Head of caudate nucleus (tissue), 42 donors: ENCODE measurements at places on chromosomes 11 and 22.
A peak's percentile ranks its signal among the peaks of the same experiment; 100 is the strongest.

- DNase-seq = no peak
Measured at GRCh38 chr11:113779496-113779895, at the start of gene CLDN25. Gene CLDN25, plus strand, starts transcription at chr11:113779796. Its CDS starts 0 bp downstream, at chr11:113779796.

DNA sequence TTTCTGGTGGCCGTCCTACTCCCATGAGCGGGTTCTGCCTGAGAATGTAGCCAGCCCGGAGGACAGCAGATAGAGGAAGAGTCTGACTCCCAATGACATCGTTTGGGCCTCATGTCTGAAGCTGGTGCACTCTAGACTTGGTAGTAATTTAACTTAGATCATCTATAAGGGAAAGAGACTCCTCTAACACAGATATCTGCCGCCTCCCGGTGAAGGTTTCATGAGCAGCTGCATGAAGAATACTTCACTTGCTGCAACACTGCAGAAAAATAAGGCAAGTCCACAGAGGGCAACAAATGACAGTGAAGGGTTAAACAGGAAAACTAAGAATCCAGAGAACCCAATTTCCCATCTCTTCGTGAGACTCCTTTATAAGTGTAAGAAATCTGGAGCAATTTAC is 5.9 kb upstream of the ARL2 start:
- no peak for DNase-seq

DNA sequence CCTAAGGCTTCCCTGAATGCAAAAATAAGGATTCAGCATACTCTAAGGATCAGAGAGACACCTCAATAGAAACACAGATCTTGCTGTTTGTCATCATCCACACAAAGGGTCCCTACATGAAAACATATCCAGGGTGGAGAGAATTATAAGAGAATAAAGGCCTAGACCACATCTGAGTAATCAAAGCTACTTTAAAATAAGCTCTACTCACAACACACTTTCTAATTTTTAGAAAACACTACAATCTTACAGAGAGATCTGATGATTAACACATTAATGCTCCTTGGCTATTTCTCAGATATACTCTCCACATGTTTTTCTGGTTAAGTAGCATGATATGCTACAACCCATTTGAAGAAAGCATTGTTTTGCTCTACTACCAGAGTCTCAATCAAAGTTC is 108.2 kb downstream of the ETS1 start:
- DNase-seq = no peak

DNA sequence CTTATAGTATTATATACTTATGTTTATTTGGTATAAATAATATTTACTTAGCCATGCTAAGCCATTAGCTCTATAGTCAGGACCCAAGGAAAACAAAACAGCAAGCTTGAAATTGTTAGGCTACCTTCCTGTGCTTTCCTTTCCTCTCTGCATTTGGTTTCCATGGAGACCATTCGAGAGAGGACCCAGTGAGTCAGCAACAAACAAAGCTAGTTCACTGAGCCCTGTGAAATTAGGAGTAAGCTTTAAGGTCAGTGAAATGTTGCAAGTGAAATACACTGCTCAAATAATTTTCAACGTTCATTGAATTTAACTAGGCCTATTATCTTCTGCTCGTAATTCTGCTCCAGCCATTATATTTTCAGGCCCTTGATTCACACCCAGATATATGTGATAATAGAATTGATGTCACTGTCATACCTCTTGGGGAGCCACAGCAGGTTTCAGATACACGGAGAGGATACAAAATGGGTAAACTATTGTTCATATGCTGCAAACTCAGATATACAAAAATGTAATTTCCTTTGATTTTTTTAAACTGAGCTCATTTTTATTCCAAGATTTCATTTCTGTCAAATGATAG is 9.1 kb upstream of the OR10D3 start:
- DNase-seq = no peak

DNA sequence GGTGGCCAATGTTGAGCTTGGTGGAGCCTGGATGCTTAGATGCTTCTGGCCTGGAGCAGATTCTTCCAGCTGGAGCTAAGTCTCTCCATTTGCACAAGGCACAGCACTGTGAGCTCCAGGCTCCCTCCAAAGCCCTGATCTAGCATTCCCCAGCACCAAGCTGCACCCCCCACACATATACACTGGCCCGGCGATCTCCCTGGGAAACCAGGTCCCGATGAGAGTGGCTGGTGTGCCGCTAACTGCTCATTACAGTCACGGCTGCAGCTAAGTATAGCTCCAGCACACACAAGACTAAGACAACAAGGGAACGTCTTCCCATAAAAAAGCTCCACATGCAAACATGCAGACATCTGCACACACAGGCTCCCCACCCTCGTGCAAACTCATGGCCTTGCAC is 17.6 kb downstream of the KCNC1 start:
- DNase-seq = no peak

DNA sequence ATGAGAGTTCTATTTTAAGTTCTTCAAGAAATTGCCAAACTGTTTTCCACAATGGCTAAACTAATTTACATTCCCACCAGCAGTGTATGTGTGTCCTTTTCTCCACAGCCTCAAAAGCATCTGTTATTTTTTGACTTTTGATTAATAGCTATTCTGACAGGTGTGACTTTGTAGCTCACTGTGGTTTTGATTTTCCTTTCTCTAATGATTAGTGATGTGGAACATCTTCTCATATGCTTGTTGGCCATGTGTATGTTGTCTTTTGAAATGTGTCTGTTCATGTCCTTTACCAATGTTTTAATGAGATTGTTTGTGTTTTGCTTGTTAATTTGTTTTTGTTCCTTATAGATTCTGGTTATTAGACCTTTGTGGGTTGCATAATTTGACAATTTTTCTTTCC is 18.0 kb upstream of the RAB38 start:
- no peak for DNase-seq

GRCh38 chr11:16804104-16804947 is 65.9 kb downstream of the C11orf58 start:
- no peak for DNase-seq

GRCh38 chr11:125944350-125945010 is 1.4 kb upstream of the VSIG10L2 start:
- DNase-seq = no peak

DNA sequence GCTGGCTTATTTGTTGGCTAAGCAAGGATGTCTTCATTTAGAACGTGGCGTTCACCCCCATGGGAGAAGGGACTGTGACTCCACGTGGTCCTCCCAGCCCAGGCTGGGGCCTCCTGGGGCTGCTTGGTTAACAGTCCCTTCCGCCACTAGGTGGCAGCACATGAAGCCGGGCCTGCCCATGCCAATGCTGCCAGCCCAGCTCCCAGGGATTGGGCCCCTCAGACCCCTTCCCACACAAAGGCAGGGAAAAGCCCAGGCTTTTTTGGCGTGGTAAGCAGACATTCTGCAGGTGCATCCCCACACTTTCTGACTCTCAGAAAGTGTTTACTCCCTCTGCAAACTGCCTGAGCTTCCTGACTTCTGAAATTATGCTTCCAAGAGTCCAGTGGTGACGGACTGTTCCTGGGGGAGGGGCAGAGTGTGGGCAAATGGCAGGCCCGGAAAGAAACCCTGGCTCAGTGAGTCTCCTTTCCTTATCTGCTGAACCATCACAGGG is 3.1 kb downstream of the CBX6 start:
- peak; percentile 93 for DNase-seq

GRCh38 chr11:69007975-69008381 is 5.1 kb downstream of the MRGPRF start:
- DNase-seq = no peak

- DNase-seq = no peak
Measured at GRCh38 chr11:116960930-116961329, 123.5 kb upstream of the APOA1 start.

DNA sequence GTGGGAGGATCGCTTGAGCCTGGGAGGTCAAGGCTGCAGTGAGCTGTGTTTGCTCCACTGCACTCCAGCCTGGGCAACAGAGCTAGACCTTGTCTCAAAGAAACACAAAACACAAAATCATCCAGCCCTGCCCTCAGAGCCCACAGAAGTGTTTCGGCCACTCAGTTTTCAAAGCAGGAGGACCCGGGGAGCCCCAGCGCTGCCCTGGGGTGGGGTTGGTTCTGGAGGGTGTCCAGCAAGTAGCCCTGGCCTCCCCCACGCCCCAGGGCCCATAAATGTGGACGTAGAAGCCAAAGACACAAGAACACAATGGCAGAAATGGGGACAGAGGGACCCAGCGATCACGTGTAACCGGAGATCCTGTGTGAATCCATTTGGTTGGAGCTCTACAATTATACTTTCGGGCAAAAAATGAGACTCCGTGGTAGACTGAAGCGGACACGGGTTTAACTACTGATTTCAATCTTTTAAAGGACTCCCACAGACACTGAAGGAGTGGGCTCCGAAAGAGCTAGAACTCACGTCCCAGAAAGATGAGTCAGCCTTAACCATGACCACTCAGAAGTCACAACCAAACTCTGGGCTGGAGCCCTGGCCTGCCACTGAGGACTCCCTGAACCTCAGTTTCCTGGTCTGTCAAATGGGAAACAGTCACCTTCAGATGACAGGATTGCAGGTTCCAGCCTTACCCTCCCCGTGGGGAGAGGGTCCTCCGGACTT is 9.0 kb upstream of the CYTH4 start:
- DNase-seq = no peak

- no peak for DNase-seq
Measured at GRCh38 chr22:26023104-26023775, 146.0 kb upstream of the SEZ6L start.

GRCh38 chr11:129728581-129728980 is 87.1 kb upstream of the TMEM45B start:
- DNase-seq = no peak

GRCh38 chr11:4636962-4637661 is at the start of gene OR51D1:
Gene OR51D1, plus strand, starts transcription at chr11:4637477. Its CDS starts 2,314 bp downstream, at chr11:4639791.
- peak; percentile 70 for DNase-seq

DNA sequence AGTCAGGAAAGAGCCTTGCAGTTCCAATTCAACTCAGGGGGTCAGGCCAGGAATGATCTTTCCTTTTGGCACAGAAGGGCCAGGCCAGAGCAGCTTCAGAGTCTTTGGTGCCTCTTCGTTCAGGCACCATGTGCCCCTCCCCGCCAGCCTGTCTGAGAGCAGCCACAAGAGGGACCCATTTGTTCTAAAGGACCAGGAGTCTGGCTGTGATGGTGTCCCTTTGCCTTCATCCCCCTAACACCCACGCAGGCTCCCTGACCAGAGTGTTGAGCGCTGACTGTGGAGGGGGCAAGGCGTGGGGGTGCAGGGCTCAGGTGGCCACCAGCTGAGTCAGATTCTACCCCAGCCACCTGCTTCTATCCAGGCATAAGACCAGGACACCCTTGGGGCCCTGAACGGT is 156.4 kb downstream of the TTC17 start:
- DNase-seq = peak; percentile 54

DNA sequence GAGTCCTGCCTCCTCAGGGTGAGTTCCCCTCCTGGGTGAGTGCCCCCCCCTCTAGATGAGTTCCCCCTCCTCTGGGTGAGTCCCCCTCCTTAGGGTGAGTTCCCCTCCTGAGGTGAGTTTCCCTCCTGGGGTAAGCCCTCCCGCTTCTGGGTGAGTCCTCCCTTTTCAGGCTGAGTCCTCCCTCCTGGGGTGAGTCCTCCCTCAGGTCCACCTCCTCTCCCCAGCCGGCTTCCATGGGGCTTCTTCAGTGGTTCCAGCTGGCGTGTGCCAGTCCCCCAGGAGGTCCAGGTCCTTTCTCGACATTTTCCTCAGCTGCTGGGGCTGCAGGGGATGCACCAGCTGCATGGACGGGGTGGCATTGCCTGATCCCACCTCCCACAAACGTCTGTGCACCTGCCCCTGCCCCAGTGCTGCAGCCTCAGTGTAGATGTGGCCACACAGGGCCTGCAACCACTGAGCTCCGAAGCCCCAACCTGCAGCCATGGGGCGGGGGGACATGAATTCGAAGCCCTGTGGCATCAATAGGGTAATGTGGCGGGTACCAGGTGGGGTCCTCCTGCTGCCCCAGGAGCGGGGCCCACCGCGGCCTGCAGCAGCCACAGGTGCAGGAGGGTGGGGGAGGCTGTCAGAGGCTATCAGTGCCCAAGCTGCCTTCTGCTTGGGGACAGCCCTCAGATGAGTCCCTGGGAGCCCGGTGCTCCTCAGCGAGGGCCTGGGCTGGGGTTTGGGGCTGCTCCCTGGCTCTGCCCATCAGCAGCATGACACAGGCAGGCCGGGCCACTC is 101.3 kb upstream of the FGF3 start:
- no peak for DNase-seq

GRCh38 chr11:65643971-65644370 is 6.1 kb downstream of the SIPA1 start:
- DNase-seq = no peak

DNA sequence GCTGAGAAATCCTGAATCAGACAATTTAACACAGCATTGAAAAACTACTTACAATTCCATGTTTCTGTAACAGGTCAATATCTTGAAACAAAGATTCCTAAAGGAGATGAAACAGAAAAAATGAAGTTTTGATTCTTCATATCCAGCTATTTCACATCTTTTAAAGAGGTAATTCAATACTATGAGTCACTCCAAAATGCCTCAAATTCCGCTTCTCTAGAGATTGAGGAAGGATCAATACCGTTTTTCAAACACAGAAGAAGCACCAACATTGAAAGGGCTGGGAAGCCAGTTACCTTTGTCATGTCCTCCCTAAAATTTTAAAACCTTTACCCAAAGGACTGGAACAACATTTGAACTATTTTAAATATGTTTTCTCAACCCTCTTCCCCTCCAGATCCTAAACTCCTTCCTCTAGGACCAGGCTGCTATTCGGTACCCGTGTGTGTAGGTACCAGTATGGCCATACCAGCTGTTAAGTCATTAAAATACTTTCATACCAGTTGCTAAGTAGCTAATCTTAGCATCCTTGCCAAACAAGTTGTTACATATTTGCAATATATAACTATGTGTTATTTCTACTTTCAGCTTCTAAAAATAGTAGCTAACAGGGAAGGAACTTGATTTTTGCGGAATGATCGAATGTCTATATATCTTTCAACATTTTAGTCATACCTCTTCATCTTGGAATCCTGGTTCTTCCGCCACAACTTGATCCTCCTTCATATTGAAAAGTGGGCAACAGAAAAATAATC is 2.3 kb downstream of the DMC1 start:
- DNase-seq = no peak

DNA sequence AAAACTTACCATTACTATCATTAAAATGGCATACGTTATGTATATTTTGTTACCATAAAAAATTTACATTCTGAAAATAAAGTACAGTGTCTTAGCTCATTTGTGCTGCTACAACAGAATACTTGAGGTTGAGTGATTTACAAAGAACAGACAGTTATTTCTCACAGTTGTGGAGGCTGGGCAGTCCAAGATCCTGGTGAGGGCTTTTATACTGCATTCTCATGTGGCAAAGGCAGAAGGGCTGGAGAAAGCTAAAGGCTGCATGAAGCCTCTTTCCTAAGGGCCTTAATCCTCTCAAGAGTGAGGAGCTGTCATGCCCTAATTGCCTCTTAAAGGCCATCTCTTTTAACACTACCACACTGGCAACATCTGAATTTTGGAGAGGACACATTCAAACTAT is 13.3 kb downstream of the GGTLC2 start:
- no peak for DNase-seq

GRCh38 chr11:36270701-36271100 is 18.5 kb downstream of the COMMD9 start:
- no peak for DNase-seq

- peak; percentile 42 for DNase-seq
Measured at GRCh38 chr22:29821291-29822016, 16.6 kb downstream of the ASCC2 start.

- DNase-seq = peak; percentile 11
Measured at GRCh38 chr22:19871845-19872778, 17.4 kb upstream of the GNB1L start.
